ENCODE measurements at places on chromosomes 4 and X.
A peak's percentile ranks its signal among the peaks of the same experiment; 100 is the strongest.

GRCh38 chr4:26227601-26228229 lies 93.1 kb upstream of the RBPJ start:
- DNase-seq: no peak

GRCh38 chr4:104394406-104395167 lies 100.1 kb downstream of the CXXC4 start:
- no peak for DNase-seq

DNA sequence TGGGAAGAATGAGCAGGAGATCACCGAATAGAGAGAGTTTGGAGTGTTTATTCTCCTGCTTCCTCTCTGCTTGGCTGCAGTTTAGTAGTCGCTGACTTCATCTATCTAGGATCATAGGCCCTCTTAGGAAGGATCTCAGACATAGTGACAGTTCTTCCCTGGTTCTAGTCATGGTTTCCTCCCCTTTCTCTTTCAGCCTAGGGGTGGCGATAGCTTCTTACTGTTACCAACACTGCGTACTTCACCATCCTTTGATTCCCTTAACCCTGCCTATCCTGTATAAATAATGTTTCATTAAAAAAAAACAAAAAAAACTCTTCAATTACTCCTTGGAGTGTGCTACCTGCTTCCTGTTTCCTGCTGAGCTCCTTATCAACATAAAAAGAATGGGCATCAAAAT lies 103.8 kb downstream of the DDX53 start:
- no peak for DNase-seq

GRCh38 chr4:81250430-81250829 lies 35.4 kb upstream of the PRKG2 start:
- DNase-seq: no peak

- DNase-seq: no peak
Measured at GRCh38 chrX:65744965-65745364, 77.5 kb downstream of the MSN start.

DNA sequence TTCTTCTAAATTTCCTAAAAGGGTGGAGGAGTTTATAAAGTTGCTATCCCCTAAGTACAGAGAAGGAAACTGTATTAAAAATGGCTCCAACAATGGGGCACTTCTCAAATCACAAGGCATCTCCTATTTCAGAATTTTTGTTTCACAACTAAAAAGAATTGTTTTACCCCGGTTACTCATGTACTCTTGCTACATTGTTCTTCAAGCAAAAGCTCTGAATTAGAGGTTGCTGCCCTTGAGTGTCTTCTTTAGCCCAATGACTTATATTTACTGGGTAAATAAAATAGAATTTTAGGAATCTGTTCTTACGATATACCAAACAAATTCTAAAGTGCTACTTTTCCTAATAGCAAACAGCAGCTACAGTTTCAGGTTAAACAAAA lies 67.5 kb downstream of the PPEF2 start:
- DNase-seq: no peak

- DNase-seq: no peak
Measured at GRCh38 chrX:112148397-112148796, 65.8 kb upstream of the TRPC5 start.

- DNase-seq: no peak
Measured at GRCh38 chr4:154452798-154453346, 38.7 kb downstream of the DCHS2 start.

DNA sequence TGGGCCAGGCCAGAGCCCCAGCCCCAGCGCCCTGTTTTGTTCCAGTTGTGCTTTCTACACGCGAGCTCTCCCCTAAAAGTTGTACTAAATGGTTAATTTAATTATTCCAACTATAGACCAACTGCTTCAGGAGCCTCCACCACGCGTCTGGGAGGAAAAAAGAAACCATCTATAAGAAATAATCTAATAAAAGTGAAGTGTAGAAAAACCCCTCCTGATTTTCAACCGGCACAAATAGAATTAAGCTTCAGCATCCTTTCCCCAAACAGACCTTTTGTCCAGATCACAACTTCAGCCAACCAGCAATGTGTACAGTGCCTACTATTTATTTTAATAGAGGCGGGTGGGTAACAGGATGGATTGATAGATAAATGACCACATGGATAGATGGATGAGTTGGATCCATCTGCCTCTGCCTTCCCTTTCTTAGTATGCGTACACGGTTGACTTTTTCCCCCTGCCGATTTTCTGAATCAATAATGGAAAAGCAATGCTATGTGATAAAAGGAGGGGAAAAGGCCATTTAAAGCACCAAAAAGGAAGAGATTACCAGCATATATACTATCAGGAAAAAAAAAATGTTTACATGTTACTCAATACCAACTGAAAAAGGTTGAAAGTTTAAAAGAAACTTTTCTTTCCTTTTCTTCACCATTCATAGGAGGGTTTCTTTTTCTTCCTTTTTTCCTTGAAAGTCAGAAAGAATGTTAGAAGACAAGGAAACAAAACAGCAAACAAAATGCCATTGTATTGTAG lies 3.7 kb upstream of the PHOX2B start:
- DNase-seq: no peak

DNA sequence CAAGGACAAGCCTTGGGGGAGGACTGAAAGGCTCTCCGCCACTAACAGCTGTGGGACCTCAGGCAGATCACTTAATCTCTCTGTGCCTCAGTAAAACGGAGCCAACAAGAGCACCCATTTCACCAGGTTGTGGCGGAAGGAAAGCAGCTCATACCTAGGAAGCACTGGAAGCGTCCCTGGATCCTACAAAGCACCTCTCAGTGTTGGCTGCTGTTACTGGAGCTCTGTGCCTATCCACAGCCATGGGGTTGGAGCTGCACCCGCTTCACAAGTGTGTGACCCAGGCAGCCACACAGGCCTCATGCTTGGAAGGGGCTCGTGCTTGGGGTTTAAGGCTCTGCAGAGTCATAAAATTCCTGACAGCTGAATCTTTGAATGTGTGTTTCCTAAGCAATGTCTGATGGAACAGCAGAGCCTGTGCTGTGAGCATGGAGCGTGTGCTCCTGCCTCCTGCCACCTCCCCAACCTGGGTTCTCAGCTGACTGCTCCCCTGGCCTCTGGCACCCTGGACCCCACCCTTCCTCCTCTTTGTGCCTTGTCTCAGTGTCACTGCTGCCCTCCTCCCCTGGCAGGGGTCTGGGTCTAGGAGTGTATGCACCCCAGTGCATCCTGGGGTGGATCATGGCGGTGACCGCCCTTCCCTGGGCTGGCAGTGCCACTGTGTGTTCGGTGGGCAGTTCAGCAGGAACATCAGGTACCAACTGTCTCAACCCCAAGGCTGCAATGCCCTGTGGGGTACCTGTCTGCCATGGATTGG lies 14.4 kb upstream of the MAN2B2 start:
- no peak for DNase-seq

DNA sequence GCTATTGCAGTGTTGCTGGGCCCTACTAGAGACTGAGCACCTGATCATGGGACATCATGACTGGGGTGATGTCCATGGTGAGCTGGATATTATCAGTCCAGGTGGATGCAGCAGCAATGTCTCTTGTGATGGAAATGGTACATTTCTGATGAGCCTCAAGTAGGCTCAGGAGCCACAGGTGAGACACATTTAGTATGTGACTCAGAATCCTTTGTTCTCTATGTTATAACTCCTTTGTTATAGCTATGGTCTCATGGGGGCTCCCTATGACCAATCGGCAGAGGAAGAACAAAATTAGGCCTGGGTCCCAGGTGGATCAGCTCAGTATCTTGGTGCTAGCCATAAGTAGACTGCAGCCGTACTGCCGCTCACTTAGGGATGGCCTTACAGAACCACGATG lies 107.9 kb upstream of the FAT1 start:
- no peak for DNase-seq

GRCh38 chr4:103719830-103720207 lies at the start of gene TACR3:
Gene TACR3 (minus strand): TSS chr4:103719985. CDS start chr4:103719675, 310 bp downstream.
- DNase-seq: no peak

DNA sequence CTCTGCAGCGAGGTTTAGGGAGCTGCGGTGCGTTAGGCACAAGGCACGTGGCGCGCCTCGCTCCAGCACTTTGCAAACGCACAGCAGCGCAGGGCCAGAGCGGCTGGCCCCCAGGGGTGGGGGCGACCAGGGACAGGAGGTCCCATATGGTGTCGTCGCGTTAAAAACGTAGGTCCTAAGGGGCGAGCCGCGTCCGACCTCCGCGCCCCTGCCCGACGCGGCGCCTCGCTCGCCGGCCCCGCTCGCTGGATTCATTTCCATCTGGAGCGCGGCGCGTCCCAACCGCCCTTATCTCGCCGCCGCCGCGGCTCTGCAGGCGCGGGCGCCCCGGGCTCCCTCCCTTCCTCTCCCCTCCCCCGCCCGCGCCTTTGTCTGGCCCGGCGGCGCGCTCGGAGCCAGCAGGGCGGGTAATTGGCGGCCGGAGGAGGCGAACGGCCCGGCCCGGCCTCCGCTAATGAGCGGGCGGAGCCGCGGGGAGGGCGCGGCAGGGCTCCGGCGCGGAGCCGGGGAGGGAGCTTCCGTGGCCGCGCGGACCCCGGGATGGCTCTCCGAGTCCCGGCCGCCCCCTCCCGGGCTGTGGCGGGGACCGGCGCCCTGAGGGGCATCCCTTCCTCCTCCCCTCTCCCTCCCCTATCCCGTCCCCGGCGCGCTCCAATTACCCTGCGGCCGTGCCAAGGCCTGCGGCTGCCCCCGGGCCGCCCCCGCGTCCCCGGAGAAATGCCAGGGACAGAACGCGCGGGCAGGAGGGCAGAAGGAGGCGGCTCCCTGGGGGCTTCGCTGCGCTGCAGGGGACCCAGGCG lies 409.0 kb downstream of the BCOR start:
- peak; percentile 2 for DNase-seq

- DNase-seq: no peak
Measured at GRCh38 chrX:31228909-31229308, 157.1 kb upstream of the FTHL17 start.

- DNase-seq: no peak
Measured at GRCh38 chr4:170259631-170260153, 169.9 kb upstream of the AADAT start.

GRCh38 chrX:69237236-69237635 lies 72.0 kb upstream of the PJA1 start:
- no peak for DNase-seq

DNA sequence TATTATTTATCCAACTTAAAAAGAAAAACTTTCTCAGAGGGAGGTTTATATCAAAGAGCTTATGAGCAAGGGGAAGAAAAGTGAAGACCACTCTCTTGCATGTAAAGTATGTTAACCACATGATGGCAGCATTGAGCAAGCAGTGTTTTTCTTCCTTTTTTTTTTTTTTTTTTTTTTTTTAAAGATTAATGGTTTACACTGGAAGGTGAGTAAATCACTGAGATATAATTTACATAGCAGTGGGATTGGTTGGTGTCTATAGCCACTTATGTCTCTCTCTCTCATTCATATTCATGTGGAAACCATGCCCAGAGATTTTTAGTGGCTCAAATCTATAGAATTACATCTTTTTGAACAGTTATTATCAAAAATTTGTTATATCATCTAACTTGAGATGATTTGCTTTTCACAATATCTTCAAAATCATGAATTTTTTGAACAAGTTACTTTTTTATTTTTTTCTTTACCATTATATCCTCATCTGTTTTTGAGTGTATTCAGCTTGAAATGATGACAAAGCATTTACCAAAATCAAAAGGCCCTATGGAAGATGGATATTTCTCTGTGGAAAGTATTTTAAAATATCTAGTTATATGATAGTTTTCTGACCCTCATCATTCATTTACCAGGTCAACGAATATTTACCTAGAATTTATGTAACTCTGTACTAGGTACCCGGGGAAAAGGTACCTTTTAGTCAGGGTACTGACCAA lies 31.6 kb downstream of the MTHFD2L start:
- no peak for DNase-seq

- DNase-seq: no peak
Measured at GRCh38 chr4:168656055-168656660, 159.3 kb downstream of the PALLD start.

DNA sequence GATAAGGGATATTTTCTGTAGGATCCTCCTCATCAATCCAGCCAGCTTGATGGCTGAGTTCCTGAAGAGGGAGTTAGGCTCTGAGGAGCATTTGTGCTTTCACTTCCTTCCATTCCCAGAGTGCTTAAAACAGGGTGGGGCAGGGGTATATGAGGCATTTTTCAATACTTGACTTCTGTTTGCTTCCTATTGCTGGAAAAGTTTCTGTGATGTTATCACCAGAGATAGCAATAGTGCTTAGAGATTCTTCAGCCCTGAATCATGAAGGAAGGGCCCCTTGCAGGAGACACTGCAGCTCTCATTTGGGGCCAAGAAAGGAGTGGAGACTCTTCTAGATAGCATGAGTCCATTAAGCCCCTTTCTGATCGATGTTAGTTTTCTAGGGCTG lies 166.7 kb upstream of the RPS6KA3 start:
- DNase-seq: no peak

- DNase-seq: no peak
Measured at GRCh38 chr4:156778606-156779005, 193.0 kb downstream of the PDGFC start.

DNA sequence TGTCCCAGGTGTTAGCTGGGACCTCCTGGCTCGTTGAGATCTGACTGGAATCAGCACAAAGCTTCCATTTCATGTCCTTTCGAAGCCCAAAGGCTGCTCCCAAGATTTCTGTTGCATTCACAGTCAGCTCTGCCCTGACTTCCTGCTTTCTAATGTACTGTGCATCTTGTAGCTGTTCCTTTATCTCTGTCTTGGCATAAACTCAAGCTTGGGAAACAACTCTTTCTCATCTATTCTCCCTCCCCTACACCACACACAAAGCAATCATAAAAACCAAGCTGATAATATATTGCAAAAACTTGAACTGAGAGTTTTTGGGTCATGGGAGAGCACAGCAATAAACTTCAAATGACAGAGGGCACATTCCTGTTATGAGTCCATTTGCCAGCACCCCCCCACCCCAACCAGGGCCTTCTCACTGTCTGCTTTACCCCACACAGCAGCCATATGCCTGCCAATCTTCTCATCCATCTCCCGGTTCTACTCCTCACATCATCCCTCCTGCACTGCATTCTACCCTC lies 76.3 kb downstream of the SYNPO2 start:
- DNase-seq: no peak

- DNase-seq: no peak
Measured at GRCh38 chrX:139304471-139304870, 226.1 kb upstream of the F9 start.

DNA sequence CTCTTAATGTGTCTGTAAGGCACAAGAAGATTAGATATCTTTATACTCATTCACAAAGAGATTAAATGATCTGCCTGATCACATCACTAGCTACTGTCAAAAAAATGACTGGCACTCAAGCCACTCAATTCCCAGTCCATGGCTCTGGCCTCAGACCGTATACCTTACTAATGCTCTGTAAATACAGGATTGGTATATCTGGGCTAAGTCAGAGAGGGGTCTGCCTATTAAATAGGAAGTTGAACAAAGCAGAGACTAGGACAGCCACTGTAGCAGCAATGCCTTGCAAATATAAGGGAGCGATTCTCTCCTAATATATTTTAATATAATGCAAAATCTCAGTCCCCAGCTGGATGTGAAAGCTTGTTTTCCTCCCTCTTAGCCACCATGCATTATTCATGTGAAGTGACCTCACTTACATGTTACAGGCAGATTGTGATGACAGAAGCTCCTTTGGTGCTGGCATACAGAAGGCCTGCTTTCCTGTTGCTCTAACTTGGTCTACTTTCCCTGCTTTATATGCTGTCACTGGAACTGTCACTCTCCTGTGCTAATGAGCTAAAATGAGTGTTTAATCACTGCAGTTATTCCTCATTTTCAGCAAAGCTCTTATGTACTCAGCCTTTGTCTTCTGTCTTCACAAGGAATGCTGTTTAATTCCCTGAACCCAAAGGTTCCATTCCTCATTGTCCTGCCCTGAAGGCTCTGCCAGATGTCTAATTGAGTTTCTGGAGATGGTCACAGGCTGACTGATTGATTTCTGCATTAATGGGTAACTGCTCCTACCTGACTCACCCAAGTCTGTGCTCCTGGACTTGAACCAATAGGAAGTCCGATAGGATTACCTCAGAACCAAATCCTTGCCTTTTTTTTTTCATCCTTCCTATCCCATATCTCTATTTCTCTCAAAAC lies 578.2 kb downstream of the KLHL13 start:
- no peak for DNase-seq
